ENCODE measurements at places on chromosomes 7 and 10.

- DNase-seq: no peak
These were observed 521.5 kb downstream of the PTPRN2 start for GRCh38 chr7:158066085-158066484.

- no peak for DNase-seq
These were observed 317.3 kb upstream of the CACNA2D1 start for GRCh38 chr7:82760831-82761230.

DNA sequence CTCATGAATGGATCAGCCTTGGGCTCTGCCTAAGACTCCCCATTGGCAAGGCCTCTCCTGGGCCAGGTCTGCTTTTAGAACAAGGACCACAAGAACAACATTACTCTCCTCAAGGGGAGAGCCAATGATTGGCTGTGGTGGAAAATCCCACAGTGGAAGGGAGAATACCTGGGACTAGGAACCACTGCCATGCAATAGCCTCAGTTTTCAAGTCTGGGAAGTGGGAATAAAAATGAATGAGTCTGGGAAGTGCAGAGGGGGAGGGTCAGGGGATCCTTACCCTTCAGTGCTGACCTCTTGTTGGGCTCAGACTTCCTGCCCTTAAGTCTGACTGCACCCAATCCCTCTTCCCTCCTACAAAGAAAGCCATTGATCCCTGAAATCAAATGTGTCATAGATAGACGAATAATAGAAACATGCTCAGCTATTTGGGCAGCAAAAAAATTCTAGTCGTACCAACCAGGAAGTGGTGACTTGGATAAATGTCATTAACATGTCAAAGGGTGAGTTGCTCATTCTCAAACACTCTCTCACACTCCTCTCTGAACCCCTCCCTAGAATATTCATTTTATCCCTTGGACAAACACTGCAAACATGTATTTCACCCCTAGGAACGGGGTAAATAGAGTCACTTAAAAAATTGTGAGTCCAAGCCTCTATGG is 123.6 kb downstream of the SH3PXD2A start:
- no peak for DNase-seq

GRCh38 chr10:77578583-77579227 is 58.9 kb downstream of the KCNMA1 start:
- no peak for DNase-seq

GRCh38 chr7:158421361-158421760 is 166.3 kb downstream of the PTPRN2 start:
- no peak for DNase-seq

DNA sequence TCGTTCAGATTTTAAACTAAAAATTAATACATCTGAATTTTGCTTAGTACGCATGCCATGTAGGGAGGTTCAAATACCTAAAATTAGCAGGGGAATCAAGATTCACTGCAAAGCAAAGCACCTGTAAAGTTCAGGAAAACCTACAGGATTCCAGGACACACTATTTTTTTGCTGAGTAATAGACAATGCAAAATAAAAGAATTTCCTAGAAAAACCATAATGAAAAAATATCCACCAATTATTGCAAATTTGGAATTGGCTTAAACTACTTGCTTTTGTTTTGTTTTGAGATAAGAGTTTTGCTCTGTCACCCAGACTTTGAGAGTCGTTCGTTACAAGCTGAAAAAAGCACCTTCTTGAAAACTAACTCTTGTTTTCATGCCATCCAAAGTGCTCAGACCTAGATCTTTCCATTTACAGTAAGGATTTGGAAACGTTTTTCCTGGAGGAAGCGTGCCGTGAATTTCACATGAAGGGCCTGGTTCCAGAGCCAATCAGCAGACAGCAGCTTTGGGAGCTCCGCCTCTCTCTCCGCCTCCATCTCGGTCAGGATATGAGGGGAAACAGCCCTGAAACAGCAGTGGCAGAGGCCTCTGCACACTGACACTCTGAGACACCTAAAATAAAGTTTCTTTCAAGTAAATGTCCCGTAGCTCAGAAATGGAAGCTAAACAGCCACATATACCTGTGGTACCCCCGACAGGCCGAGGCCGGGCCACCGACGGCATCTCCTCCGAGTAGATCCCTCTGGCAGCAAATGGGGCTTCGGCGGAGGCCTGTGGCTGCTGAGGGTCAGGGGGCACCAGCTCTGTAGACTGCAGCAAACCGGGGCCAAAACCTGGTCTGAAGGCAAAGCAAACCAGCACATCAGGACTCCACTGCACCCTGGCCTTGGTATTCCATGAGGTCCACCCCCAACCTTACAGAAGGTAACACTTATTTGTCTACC is 45.9 kb upstream of the ATP6V0A4 start:
- no peak for DNase-seq

DNA sequence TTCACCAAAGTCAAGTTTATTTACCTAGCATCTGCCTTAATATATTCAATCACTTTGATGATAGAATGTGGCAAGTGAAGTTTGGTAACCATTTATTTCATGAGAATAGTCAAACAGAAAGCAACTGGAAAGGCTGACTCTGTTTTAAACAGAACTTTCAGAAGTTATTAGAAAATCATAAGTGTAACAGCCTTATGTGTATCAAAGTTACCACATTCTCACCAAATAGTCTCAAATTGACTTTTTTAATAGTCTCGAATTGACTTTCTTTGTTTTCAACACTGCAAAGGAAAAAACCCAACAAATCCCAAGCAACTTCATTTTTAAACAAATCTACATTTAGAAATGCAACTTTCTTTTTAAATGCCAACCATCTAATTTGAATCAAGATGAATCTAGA is 29.5 kb downstream of the NAMPT start:
- DNase-seq: no peak

DNA sequence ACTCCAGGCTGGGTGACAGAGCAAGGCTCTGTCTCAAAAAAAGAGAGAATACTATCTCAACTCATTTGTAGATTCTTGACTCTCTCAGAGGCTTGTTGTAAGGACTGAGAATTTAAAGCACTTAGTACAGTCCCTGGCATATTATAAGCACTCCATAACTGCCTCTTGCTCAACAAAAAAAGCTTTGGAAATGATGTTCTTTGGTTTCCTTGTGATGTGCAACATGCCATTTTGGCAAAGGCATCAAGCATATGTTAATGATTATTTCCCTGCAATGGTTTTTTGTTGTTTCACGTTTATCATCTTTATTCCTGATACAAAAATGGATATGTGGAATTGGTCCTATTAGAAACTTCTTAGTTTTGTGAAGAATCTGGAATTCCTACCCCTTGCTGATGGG is 15.7 kb downstream of the NOLC1 start:
- DNase-seq: no peak

DNA sequence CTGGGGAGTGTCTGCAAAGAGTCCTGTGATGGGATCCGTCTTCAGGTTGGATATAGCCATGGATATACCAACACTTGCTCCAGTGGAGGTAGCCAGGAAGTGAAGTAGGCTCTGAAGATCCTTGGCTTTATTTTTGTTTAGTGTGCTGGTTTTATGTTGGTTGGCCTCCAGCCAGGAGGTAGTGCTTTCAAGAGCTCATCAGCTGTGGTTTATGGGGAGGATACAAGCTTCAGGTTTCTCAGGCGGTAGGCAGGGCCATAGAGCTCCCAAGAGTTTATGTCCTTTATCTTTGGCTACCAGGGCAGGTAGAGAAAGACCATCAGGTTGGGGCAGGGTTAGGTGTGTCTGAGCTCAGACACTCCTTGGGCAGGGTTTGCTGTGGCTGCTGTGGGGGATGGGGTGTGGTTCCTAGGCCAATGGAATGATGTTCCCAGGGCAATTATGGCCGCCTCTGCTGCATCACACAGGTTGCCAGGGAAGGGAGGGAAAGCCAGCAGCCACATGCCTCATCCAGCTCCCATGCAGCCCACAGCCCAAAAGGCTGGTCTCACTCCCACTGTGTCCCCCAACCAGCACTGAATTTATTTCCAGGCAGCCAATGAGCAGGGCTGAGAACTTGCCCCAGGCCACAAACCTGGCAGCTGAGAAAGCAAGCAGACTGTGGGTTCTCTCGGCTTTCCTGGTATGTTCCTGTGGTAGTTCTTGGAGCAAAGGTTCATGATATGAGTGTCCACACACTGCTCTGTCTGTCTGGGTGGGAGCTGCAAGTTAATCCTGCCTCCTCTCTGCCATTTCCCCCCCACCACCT is 67.0 kb upstream of the PRLHR start:
- no peak for DNase-seq

GRCh38 chr10:83205861-83206260 is 933.4 kb upstream of the GHITM start:
- DNase-seq: no peak

DNA sequence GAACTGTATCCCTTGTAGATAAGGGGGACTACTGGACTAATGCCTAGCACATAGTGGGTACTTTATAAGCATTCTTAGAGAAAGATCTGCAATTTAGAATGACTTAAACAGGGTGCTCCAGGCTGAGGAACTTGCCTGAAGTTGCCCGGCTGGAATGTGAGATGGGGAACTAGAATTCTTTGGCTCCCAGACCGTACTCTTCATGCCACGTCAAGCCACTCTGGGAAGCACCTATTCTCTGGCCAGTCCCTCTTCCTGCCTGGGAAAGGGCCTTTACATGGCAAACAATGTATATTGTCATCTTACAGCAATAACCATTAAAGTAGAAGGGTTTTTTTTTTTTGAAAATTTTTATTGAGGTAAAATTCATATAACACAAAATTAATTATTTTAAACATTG is 34.5 kb downstream of the ATXN7L1 start:
- no peak for DNase-seq

GRCh38 chr10:11683529-11684320 is 58.5 kb upstream of the ECHDC3 start:
- no peak for DNase-seq

DNA sequence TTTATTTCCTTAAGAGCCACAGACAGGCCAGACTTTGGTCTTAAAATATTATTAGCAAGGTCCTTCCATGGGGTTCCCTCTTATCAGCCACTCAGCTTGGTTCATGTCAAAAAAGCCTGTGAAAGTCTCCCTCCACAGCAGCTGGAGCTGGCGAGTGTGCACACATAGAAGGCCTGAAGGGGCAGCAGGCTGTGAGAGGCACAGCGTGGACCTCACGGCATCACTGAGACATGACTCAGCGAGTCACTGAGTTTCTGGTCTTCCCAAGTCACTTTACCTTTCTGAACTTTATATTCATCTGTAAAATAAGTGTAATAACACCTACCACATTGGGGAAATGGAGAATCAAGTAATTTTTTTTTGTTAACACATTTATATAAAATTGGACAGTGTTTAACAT is 8.7 kb downstream of the TAF3 start:
- no peak for DNase-seq

DNA sequence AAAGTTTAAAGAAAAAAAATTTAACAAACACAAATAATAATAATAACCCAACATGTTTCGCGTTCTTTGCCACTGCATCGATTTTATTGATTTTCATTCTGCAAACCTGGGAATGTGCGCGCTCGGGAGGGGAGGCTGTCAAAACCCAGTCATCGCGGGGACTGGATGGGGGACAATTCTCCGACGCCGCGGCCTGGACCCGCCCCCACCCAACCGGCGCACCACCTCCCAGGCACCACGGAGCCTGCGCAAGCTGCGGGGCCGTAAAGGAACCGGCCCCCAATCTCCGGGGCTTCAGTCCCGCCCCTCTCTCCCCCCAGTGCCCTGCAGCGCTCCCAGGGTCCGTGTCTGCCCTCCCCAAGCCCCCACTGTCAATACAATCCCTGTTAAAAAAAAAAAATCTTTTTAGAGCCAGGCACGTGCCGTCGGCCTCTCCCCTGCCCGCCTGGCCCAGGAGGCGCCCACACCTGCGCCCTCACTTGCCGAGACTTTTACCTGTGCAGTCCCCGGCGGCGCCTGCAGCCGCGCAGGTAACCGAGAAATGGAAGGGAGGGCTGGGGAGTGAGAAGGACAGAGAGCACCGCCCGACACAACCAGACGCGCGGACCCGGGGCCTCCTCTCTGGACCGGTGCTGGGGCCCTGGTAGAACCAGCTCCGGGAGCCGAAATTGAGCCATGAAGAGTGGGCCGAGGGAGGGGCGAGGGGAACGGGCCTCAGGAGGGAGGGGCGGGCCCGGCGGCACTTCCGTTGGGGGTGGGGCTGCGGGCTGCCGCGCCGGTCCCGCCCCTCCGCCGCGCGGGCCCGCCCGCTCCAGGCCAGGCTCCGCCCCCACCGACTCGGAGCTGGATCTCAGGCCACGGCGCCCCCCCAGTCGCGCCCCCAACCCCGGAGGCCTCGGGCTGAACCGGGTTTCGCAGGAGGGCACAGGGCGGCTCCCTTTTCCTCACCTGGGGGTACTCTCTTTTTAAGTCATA is 7.6 kb upstream of the ZNF503 start:
- no peak for DNase-seq

DNA sequence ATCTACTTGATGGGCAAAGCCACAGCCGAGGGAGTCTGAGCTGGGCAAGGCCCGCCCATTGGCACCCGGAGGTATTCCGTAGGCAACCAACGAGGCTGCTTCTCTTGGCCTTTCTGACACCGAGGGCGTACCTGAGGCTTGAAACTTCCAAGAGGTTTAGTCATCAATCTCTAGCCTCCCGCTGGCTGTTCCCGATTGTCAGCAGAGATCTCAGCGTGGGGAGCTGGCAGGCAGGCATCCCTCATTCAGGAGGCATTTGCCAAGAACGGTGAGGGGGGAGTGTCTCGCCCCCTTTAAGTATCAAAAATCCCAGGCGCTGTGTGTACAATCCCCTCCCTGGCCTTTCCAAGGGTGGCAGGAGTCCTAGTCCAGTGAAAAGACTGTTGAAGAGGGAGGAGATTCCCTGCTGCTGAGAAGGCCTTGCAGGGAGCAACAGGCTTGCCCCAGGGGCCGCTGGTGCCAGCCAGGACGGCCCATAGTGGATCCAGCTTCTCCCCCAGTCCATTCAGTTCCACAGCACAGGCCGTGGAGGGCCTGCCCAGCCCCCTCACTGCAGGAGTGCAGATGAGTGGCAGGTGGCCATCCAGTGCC is 39.7 kb downstream of the OAT start:
- DNase-seq: no peak

DNA sequence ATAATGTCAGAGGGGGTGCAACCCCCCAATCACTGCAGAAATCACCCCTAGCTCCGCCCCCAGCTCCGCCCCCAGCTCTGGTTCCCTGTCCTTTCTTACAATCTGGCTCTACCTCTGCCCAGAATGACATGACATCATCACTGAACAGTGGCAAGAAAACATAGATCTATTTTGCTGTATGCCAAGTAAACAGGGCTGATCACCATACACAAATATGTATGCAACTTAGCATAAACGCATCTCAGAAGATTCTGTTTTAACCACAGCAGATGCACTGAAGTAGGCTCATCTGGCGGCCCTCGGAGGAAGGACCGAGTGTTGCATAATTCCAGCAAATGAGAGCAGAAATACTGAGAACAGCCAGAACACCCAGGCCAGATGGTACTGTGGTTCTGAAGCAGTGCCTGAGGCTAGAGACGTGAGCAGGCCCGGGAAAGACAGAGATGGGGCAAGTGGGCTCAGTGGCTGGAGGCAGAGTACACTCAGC is 293.3 kb upstream of the KLF14 start:
- no peak for DNase-seq

GRCh38 chr7:95723583-95724180 is 48.7 kb upstream of the DYNC1I1 start:
- DNase-seq: no peak

- no peak for DNase-seq
These were observed 1.1 kb upstream of the GTF2I start for GRCh38 chr7:74656441-74656836.
